ENCODE measurements at places on chromosomes 6 and 20. TPM values are rescaled to one million over a fixed set of nuclear protein-coding genes. Genes with fewer than 3 reads are reported as not detected.

Gene DLL1
- 4.2 TPM for total RNA-seq

Gene KCNB1
- total RNA-seq: 21.0 TPM

Gene CAP2
- total RNA-seq: 7.0 TPM

DNA sequence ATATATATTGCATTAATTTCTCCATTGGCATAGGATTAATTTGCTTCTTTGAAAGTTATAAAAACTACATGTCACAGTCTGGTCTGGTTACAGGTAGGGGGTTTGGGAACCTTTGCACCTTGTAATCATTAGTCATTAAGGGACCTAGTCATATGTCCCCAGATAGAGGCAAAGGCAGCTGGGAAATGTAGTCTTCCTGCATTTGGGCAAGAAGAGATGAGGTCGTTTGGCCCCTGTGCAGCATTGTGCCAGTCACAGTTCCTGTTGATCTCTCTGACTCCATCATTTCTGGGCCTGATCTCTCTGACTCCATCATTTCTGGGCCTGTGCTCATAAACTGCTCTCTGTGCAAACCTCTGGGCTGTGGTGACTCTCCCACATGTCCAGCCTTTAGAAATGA, 73.2 kb downstream of the BCKDHB start:
- no peak for DNase-seq

GRCh38 chr6:56214041-56214702, 33.2 kb downstream of the COL21A1 start:
- no peak for DNase-seq

Gene LAMA5
- 86.9 TPM for total RNA-seq

DNA sequence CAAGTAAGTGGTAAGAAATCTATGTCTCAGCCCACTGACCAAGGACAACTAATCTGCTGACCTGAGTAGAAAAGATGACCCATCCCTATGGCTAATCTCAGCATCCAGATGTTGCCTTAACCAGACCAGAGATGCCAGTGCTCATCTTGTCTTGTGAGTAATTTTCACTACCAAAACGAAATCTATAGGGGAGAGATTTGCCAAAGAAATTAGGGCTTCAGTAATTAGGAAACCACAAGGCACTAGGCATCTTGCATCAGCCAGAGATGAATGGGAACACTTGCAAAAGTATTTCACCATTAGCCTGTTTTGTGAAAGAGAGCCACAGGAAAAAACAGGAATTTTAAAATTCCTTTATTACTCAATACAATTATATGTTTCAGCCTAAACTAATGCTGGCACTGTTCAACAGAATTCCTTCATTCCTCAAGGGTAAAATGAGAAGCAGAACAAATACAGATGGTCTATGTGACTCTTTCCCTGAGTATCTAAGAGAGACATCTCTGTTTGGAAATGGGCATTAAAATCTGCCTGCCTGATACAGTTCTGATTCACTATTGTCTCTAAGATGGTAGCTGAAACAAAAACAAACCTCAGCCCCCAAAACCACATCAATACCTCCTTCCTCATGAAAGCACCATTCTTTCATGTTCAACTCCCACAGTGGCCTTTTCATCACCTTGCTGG, 87.8 kb downstream of the GMDS start:
- DNase-seq: no peak
